Glutamatergic neuron (in vitro differentiated cells): ENCODE measurements at places on chromosomes 2 and 18. TPM values are rescaled to one million over a fixed set of nuclear protein-coding genes. Genes with fewer than 3 reads are reported as not detected.

The UPP2 gene
- not detected for total RNA-seq

DNA sequence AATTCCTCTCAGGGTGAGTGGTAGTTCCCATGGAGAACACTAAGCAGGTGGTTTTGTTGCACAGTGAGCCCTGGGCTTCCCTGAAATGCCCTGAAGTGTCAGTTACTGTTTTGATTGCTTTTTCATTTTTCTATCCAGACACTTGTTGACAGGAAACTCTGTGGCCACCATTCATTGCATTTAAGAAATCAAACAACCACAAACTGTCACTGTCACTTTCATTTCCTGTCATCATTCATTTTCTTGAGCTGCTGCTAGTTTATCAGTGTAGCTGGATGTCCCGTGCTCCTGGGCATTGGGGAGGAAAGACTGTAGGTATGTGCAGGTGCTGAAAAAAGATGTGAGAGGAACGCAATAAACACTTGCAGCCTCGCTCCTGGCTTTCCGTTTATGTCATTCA is 891.6 kb upstream of the ZEB2 start:
- DNase-seq: no peak

- DNase-seq: no peak
Measured at GRCh38 chr2:25246558-25247290, 78.3 kb upstream of the POMC start.

The ZEB2 gene
- 121 TPM for total RNA-seq

The C2orf69 gene
- total RNA-seq: 27.3 TPM

DNA sequence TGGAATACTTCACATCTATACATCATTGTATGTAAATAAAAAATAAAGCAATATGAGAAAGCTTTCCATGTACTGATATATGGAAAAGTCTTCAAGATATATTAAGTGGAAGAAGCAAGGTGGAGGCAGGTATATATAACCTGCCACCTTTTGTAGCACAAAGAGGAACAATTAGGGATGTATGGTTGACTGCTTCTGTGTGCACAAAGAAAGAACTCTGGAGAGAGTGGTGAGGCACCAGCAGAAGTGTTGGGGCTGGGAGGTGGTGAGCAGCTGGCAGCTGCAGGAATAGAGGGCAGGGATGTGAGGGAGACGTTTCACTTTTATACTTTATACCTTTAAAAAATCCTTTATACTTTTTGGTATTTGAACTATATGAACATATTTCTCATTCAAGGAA is 26.1 kb downstream of the KIF5C start:
- no peak for DNase-seq

The EVA1A gene
- not detected for total RNA-seq

GRCh38 chr2:47023332-47023731 is 107.7 kb upstream of the MCFD2 start:
- DNase-seq: no peak

The ALK gene
- 9.6 TPM for total RNA-seq

DNA sequence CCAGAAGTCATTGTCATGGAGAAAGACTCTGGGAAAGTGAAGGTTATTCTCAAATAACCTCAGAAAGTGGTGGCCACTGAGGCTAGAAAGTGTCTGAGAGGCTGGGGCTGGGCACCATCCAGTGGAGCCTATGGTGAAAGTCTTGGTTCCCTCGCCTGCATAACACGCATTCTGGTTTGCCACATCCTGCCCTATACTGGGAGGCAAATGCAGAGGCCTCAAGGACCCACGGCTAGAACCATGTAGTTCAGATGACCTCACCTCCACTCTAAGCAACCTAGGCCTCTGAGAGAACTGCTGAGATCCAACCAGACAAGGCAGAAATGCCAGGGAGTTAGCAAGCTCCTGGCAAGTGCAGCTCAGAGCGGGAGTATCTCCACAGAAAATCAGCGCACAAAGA is 5.1 kb downstream of the ITGB6 start:
- no peak for DNase-seq

DNA sequence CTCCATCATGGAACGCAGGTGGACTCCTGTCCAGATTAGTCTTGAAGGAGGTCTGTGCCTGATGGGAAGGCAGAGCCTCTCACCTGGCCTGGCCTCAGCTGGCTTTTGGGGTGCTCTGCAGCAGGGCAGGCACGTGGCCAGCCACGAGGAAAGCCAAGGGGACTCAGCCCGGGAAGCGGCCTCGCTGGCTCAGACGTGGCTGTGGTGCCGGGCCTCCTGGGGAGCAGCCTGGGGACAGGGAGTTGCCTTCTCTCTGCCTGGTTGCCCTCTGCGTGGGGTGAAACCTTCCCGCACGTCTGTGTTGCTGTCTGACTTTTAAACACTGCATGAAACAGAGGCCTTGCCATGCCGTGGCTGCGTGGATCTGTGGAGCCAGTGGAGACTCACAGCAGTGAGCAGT is 45.0 kb downstream of the RTP5 start:
- DNase-seq: no peak

DNA sequence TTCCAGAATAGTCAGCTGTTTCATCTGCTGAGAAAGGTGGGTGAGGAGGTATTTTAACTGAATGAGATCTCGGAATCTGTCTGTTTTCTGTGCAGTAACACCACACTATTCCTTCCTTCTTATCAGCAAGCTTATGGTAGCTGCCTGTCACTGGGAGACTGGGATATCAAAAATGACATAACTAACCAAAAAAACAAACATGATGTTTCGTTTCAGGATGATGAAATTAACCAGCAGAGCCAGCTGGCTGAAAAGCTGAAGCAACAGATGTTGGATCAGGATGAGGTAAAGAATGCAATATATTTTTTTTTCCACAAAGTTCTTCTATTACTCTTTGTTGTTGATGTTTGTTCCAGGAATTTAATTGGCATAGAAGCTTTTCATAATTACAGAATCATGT is 59.8 kb upstream of the LYPD6B start:
- no peak for DNase-seq

The ERICH2 gene
- total RNA-seq: 2.1 TPM

- DNase-seq: no peak
Measured at GRCh38 chr18:59065684-59066083, 74.0 kb upstream of the SEC11C start.

The MAP3K19 gene
- not detected for total RNA-seq

GRCh38 chr2:9570182-9571060 is 14.8 kb upstream of the ADAM17 start:
- DNase-seq: no peak

GRCh38 chr2:121771976-121772742 is 16.7 kb downstream of the TSN start:
- peak; percentile 53 for DNase-seq

The LGALSL gene
- total RNA-seq: 2.8 TPM

The ZNF396 gene
- 2.1 TPM for total RNA-seq

DNA sequence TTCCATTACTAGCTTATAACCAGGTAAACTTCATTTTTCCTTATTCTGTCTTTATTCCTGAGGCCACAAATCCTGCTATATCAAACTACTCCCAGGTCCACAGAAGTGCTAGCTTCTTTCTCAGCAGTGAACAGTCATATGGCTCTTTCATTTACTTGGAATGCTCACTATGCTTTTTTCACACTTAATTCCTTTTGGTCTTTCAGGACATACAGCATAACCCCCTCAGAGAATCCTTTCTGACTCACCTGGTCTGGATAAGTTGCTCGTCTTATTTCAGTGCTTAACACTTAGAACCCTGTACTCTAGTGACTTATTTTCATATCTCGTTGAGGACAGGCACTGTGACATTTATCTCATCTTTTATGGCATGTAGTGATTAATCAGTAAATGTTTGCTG is 325.0 kb upstream of the UBE2E3 start:
- no peak for DNase-seq

The NFU1 gene
- 40.0 TPM for total RNA-seq

GRCh38 chr2:219477815-219478214 is 20.9 kb upstream of the GMPPA start:
- DNase-seq: no peak

The MMADHC gene
- 74.3 TPM for total RNA-seq

GRCh38 chr18:73908323-73908722 is 239.3 kb downstream of the FBXO15 start:
- no peak for DNase-seq
